ENCODE measurements at places on chromosomes 2 and 18. TPM values are rescaled to one million over a fixed set of nuclear protein-coding genes. Genes with fewer than 3 reads are reported as not detected.

The ARL4C gene
- total RNA-seq, result 21.7 TPM

The TSPYL6 gene
- total RNA-seq, result not detected

The ST8SIA3 gene
- not detected for total RNA-seq

The GPR45 gene
- not detected for total RNA-seq

The DCDC2C gene
- not detected for total RNA-seq

The UNC80 gene
- total RNA-seq, result not detected

The MAP2 gene
- 2.1 TPM for total RNA-seq

The SDC1 gene
- total RNA-seq, result 362 TPM

The MYO1B gene
- total RNA-seq, result 88.0 TPM

The GCFC2 gene
- total RNA-seq, result 31.1 TPM

The NOSTRIN gene
- 0.69 TPM for total RNA-seq

The TWIST2 gene
- 5.8 TPM for total RNA-seq

The TEX261 gene
- total RNA-seq, result 54.2 TPM

The NETO1 gene
- 12.9 TPM for total RNA-seq

The COL6A3 gene
- total RNA-seq, result 53.4 TPM

The RAPGEF4 gene
- 0.87 TPM for total RNA-seq

The IL1RL2 gene
- 0.11 TPM for total RNA-seq

The FNDC4 gene
- total RNA-seq, result 1.7 TPM

The MAL gene
- 1.6 TPM for total RNA-seq

The NDUFV2 gene
- total RNA-seq, result 188 TPM

The EML6 gene
- 15.7 TPM for total RNA-seq

The RAB12 gene
- total RNA-seq, result 54.9 TPM

The TSHZ1 gene
- total RNA-seq, result 5.6 TPM

The FZD7 gene
- 5.5 TPM for total RNA-seq

The TDRD15 gene
- not detected for total RNA-seq

The RUFY4 gene
- total RNA-seq, result not detected

The ACVR1C gene
- total RNA-seq, result 0.40 TPM

The HOXD12 gene
- total RNA-seq, result not detected

The PIAS2 gene
- 12.9 TPM for total RNA-seq

The TCF4 gene
- total RNA-seq, result 13.9 TPM

The PLA2R1 gene
- total RNA-seq, result 3.4 TPM

The C2orf15 gene
- total RNA-seq, result 4.4 TPM

The AFTPH gene
- 18.9 TPM for total RNA-seq

The ATIC gene
- total RNA-seq, result 41.7 TPM

The PCGF1 gene
- total RNA-seq, result 35.7 TPM

The C1GALT1C1L gene
- not detected for total RNA-seq

The CDK5R2 gene
- 0.35 TPM for total RNA-seq

The SP140 gene
- 1.7 TPM for total RNA-seq

The EIF2AK2 gene
- total RNA-seq, result 30.9 TPM

The UBE2F gene
- 37.5 TPM for total RNA-seq

Measured in PC-3 (cell line).